ENCODE measurements at places on chromosomes 3 and 15.

GRCh38 chr15:75782926-75783325, 60.3 kb upstream of the UBE2Q2 start:
- DNase-seq, result no peak

- no peak for DNase-seq
Observed at GRCh38 chr15:29616512-29616911, 205.8 kb downstream of the TJP1 start.

- no peak for DNase-seq
Observed at GRCh38 chr3:44252332-44252959, 10.8 kb downstream of the TOPAZ1 start.

- no peak for DNase-seq
Observed at GRCh38 chr3:138775254-138775595, 59.5 kb downstream of the PIK3CB start.

DNA sequence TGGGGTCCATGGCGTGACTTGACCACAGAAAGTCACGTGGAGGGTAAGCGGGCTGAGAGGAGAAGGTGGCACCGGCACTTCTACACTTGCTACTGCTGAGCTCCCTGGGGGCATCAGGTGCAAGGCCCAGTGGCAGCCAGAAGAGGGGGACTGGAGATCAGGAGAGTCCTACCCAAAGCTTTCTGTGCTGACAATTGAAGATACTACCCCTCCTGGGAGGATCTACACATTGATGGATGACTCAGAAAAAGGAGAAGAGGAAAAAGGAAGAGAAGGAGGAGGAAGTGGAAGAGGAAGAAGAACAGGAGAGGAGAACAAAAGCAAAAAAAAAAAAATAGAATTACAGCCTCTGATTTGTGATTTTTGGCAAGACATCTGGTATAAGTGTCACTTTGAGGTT, 41.2 kb downstream of the MYO5C start:
- no peak for DNase-seq

DNA sequence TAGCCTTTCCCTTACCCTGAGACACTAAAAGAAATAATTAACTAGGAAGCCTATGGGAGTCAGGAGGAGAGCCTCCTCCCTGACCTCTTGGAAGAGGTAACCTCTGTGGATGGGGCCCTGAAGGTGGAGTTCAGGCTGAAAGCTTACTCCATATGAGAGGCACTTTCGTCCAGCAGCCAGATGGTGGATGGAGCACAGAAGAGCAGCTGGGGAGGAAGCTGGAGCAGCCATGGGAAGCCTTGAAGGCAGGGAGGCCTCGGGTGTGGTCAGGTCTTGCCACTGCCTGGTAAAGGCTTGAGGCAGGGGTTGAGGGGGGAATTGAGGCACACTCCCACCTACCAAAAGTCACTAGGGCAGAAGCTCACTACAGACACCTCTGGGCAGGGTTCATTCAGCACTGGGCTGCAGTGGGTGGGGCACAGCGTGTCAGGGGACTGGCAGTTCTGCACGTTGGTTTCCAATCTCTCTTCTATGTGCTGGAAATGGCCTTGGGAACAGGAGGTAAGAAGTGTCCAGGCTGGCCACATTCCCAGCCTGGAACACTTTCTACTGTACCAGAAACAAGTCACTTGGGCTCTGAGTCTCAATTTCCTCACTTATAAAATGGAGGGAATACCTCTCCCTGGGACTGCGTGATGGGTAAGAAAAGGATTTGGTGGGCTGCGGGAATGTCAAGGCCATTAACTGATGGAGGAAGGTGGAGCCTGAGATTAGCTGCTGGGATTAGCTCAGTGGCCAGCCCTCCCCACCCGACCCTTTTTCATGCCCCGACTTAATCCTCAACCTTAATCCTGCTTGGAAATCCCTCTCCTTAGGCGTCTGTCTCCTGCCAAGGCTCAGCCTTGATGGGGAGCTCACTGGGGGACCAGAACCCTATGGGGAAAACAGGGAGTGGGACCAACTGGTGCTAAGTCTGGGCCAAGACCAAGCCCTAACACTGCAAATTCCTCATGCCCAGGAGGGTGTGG, 5.4 kb downstream of the PCBP4 start:
- DNase-seq, result no peak

DNA sequence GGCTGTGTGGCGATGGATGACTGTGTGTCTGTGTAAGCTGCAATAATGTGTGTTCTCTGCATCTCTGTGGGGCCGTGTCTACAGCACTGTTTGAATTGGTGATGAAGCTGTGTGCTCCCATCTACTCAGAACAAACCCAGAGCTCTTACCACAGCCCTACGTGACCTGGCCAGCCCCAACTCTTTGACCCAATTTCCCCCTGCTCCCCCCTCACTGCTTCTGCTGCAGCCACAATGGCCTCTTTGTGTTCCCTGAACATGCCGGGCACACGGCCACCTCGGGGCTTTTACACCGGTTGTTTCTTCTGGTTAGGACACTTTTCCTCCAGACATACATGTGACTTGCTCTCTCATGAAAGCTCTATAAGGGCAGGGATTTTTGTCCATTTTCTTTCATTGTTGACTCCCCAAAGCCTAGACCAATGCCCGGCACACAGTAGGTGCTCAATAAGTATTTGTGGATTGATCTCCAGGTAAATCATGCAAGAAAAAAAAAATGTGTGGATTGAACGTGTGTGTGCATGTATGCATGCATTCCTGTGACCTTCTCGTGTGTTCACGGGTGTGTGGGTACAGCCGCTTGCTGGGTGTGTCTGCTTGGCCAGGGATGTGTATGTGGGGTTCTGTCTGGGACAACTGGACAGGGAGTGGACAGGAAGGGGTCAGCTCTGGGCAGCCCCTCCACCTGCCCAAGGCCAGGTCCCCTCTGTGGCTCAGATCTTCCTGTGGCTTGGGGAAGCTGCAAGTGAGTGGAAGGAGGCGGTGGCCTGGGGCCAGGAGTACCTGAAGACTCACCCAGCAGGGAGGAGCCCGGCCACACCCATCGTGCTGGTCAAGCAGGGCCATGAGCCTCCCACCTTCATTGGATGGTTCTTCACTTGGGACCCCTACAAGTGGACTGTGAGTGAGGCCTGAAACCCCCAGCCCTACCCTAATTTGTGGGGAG, 14.8 kb downstream of the VILL start:
- DNase-seq, result no peak

GRCh38 chr3:150414258-150414657, 6.2 kb downstream of the TSC22D2 start:
- no peak for DNase-seq

All from LNCaP clone FGC (cell line).